ENCODE measurements at places on chromosomes 7 and 10.

GRCh38 chr7:140237390-140237789 lies 60.6 kb upstream of the KDM7A start:
- no peak for DNase-seq

DNA sequence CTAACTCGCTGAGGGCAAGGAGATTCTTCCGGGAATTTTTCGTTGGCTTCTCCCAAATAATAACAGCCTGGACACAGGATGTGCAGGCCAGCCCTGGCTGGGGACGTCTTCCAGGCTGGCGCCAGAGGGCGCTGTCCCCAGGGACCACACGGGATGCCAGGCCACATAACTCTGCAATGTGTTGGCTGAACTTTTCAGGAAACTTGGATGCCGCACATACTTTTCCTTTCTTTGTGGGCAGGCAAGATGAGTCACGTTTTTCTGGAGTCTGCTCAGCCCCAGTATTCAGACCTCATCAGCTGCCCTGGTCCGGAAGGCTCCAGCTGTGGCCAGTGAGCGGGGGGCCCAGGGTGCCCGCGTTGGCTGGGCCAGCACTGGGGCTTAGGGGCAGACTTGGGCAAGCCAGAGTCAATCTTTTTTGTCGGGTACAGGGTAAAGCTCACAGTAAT lies 122.7 kb downstream of the PRKAG2 start:
- DNase-seq, result no peak

GRCh38 chr7:106069471-106070200 lies 42.5 kb downstream of the SYPL1 start:
- no peak for DNase-seq

GRCh38 chr10:19651549-19651948 lies 164.7 kb upstream of the PLXDC2 start:
- no peak for DNase-seq

- no peak for DNase-seq
Observed at GRCh38 chr10:132478341-132479023, 59.1 kb upstream of the INPP5A start.

DNA sequence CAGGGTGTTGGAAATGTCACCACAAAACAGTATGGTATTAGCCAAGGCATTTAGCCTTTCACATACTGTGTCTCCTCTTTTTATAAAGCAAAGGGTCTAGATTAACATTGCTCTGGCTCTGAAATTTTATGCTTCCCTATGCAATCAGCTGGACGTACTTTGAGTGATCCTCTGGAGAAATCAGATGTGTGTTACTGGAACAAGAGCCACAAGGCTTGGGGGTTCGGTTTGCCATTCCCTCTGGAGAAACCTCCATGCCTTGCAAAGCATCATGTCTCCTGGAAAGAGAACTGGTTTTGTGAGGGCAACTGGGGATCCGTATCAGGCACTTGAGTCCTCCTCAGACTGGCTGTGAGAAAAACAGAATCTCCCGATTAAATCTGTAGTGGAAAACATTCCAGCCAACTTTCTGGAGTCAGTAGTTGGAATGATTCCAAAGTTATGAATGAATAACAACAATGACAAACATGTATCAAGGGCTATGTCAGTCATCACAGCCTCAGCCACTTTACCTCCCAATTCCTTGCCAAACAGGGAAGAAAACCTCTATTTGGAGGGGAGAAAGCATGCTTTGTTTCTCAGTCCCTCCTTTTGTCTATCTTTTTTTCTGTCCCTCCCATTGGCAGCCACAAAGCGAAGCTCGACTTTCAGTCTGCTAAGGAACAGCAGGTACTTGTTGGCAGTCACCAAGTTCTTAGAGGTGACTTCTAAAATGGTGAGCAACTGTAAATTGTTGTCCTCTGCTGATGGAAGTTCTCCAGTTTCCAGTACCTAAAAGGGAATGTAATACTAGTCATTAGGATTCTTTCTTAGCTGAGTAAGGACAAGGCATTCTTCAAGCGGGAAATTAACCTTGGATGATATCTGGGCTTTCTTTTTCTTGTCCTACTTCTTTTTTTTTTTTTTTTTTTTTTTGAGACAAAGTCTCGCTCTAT lies 864.8 kb upstream of the AUTS2 start:
- DNase-seq, result no peak

DNA sequence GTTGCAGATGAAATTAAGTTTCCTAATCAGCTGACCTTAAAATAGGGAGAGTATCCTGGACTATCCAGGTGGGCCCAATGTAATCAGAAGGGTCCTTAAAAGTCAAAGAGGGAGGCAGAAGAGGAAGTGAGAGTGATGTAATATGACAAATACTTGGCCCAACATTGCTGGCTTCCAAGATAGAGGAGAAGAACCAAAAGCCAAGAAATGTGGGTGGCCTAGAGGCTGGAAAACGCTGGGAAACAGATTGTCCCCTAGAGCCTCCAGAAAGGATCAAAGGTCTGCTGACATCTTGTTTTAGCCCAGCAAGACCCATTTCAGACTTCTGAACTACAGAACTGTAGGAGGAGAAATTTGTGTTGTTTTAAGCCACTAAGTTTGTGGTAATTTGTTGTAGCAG lies 79.7 kb upstream of the NOBOX start:
- no peak for DNase-seq

- no peak for DNase-seq
Observed at GRCh38 chr10:70779511-70780369, 5.4 kb downstream of the TBATA start.

DNA sequence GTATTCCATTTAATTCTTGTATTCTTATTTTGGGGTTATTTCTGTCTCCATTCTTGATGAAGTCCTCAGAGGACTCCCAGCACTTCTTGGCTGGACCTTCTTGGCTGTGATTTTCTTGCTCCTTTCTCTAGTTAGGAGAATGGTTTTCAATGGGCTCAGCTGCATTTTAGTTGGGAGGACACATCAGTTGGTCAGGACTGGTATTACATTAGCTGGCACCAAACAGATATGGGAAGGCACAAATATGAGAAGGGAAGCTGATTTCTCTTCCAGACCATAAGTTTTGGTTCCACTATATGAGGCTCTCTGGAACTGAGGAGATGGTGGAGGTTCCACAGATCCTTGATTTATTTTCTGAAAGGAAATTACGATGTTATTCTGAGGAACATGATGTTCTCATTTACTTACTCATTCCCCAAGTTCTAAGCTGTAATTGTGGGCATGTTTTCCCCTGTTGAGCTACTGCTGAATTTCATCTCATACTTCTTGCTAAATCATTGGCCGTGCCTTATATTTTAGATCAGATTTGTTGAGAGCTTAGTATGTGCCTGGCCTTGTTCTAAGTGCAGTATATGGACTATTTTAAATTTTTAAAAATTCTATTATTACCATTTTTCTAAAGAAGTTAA lies 261.0 kb downstream of the THSD7A start:
- DNase-seq, result no peak

DNA sequence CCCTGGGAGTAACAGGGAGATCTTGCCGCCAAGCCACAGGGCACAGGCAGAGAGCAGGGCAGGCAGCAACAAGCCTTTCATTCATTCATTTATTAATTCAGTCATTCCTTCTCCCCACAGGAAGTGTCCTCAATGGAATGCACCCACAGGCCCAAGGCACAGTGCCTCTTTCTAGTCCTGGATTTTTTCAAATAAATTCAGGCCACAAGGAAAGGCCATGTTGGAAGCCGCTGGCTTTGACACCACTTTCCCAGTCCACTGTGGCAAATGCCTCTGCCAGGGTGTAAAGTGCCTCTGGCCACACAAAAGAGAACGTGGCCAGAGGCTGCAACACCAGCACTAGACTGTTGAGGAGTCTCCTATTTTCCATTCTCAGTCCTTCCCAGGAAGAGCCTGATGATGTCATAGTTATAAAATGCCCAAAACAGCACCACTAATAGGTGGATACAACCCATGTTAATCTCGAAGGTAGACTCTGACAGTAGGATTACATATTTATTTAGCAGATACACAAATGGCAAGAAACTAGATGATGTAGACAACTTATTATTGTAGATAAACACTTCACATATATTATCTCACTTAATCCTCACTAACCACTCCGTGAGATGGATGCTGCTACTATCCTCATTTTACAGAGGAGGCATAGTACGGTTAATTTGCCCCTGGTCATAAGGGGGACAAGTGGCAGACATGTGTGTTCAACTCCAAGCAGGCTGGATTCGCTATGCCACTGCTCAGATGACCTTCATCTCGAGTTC lies 5.5 kb downstream of the JAZF1 start:
- no peak for DNase-seq

- no peak for DNase-seq
Observed at GRCh38 chr7:31146030-31146429, 93.9 kb downstream of the ADCYAP1R1 start.

GRCh38 chr10:23094786-23095403 lies 484 bp upstream of the MSRB2 start:
- DNase-seq, result no peak

DNA sequence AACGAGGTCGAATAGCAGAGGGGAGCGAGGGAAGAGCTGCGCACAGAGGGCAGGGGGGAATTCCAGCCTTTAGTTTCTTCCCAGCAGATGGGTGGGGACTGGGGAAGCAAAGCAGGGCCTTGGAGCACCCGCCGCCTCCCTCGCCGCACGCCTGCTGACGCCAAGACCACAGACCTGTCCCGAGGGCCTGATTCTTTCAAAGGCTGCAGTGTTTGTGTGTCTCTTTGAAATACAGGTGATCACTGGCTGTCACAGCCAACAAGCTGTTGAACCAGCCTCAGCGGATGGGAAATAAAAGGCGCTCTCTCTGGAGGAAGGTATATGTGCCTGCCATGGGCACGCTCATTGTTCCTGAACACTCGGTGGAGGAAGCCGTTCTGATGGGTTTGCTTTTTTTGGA lies 119.3 kb downstream of the FAM53B start:
- no peak for DNase-seq

DNA sequence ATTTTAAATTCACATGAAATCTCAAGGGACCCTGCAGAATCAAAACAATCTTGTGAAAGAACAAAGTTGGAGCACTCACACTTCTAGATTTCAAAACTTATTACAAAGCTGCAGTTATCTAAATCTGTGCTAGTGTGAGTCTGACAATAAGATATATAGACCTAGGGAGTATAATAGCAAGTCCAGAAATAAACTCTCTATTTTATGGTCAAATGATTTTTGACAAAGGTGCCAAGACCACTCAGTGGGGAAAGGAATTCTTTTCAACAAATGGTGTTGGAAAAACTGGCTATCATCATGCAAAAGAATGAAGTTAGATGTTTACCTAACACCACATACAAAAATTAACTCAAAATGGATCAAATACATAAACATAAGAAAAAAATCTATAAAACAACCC lies 68.2 kb downstream of the TFEC start:
- no peak for DNase-seq

GRCh38 chr10:29998142-29998808 lies 61.1 kb downstream of the JCAD start:
- DNase-seq, result peak; percentile 33

DNA sequence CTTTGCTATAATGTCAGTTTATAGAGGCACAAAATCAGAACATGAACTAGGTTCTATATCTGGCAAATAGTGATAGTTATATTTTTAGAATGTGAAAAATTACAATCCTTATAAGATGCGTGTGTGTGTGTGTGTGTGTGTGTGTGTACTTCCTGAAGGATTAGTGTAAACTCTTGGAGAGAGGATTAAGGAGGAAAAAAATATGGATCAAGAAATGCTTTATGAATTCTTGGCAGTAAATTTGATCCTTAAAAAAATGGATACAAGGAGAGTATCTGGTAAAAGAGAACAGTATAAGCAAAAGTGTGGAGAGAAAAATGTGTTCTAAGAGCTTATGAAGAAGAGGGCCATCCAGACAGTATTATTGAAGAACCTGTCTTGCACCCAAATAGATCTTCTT lies 484.3 kb downstream of the ADRA2A start:
- no peak for DNase-seq

DNA sequence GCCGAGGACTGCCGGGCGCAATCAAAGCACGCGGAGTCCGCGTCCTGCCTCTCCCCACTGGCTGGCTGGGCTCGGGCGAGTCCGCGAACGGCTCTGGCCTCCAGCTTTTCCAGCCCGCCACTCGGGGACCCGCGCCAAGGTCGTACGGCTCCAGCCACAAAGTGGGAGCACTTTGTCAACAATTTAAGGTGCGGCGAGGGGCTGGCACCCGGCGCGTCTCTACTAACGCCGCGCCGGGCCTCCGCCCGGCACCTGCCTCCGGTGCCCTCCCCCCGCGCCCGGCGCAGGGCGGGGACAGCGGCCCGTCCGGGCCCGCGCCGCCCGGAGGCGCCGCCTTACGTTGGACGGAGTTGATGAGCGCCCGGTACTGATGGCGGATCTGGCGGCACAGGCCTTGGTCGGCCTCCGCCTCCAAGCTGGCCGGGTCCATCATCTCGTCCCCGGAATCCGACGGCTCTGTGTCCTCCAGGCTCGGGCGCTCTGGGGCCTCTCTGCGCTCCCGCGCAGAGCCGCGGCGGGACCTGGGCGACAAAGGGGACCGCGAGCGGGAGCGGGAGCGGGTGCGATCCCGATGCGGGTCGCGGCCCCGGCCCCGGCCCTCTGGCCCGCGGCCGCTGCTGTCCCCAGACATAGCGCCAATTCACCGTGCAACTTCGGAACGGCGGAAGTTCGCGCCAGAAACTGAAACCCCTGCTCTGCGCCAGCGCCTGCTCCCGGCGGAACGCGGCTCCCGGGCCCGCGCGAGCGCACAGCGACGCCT lies at the start of gene NSMCE4A:
NSMCE4A (minus strand) TSS at position 683 of the 760 bp plus-strand sequence; CDS start at position 631, 52 bp downstream.
- DNase-seq, result peak; percentile 20

GRCh38 chr7:84336303-84336702 lies 141.7 kb upstream of the SEMA3A start:
- no peak for DNase-seq

GRCh38 chr10:114706458-114707055 lies 48.5 kb upstream of the ABLIM1 start:
- no peak for DNase-seq

GRCh38 chr7:90216771-90217170 lies 5.2 kb downstream of the STEAP2 start:
- no peak for DNase-seq

DNA sequence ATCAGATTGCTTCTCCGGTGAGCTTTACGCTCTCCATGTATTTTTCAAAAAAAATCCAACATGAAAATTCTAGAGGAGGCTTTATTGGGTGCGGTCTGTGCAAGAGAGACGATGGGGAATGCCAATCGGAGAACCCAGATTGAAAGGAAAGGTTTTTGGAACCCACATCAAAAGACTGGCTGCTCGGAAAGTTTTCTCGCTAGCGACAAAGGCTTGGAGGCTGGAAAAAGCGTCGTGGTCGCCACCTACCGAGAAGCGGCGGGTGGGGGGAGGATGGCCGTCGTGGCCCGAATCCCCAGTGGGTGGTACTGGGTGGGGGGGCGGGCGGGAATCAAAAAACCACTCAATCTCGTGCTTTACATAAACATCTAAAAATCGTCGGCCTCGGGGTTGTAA lies 1.1 kb upstream of the GTF2I start:
- DNase-seq, result peak; percentile 42

DNA sequence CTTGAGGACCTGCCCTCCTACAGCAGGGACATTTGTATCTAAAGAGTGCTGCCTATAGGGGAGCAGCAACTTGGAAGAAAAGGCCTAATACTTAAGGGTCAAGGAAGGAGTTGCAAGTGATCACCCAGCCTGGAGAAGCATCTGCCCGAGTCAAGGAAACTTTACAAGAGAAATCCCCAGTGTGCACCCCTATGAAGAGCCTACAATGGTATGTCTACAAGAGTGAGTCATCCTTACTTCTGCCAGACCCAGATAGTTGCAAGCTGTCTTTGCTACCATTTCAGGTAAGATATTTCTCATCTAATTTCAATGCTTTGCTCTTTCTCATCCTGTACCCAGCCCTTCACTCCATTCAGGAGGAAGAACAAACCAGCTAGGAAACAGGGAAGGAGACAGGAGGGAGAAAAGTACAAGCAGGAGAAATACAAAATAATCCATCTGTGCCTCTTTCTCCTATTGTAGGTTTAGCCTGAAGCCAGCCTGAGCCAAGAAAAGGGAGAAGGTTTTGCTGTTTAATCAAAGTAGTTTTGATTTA lies 34.4 kb upstream of the AGR3 start:
- no peak for DNase-seq
